Activated naive CD4-positive, alpha-beta T cell (primary cell): ENCODE measurements at places on chromosomes 11 and 22.

DNA sequence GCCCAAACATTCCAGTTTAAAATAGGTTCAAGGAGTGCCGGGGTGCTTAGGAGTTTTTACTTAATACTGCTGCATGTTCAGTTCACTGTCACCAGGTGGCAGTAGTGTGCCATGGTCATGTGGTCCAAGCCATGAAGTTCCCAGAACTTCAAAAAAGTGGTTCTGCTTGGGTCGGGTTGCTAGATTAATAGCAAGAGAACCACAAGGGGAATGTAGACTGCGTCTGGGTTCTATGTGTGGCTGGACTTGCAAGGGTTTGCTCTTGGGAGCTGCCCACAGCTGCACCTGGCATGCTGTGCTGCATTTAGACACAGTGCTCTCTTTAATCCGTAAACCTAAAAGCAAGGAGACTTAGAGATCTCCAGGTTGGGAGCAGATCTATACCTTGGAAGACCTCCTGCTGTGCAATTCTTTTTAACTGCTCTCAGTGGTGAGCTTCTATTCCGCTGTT, 6.5 kb upstream of the SPON1 start:
- DNase-seq, result peak; percentile 31

- DNase-seq, result no peak
Measured at GRCh38 chr11:71211631-71212030, 40.7 kb downstream of the SHANK2 start.

GRCh38 chr11:67372993-67373647, at the start of gene CLCF1:
CLCF1 (minus strand) TSS chr11:67373598; CDS start chr11:67373539, 59 bp downstream.
- no peak for DNase-seq

- DNase-seq, result no peak
Measured at GRCh38 chr11:111351374-111352055, 27.6 kb downstream of the POU2AF1 start.

DNA sequence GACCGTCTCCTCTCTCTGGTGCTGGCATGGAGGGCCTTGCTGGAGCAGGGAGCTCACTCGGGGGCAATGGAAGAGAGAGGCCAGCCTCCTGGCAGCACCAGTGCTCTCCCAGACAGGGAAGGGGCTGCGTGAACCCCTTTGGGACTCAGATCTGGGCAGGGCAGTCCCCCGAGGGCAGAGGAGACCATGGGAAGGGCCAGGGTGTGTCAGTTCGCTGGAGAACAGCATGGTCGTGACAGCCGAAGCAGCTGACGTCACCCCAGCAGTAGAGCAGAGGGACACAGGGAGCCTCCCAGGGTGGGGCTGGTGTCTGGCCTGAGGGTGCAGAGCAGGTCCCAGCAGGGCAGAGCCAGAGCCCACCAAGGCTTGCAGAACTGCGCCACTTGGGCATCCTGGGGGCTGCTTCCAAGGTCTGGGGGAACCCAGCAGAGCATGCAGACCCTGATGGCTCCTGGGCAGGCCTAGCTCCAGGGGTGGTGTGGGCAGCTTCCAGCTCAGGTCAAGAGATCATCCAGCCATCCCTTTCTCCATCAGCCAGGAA, 71.0 kb upstream of the KCNQ1OT1 start:
- no peak for DNase-seq

- DNase-seq, result no peak
Measured at GRCh38 chr11:61102667-61103571, 630 bp downstream of the CD5 start.

- no peak for DNase-seq
Measured at GRCh38 chr22:41369424-41369745, 12.4 kb upstream of the TEF start.
